ENCODE measurements at places on chromosomes 5 and 9.

DNA sequence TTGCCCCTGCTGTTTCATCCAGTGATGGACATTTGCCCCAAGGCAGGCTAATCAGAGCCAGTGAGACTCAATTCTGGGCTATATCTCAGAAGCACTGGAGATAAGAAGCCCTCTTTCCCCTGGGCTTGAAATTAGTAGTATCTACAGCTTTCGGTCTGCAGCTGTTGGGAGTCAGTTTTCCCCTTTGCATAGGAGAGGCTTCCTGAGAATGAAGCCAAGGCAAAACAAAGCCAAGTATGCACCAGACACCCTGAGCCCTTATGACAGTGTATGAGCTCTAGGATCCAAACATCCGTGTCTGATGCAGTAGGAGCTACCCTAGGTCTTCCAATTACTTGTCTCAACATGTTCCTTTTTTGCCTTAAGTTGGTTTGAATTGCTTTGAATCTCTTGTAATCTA is 79.2 kb upstream of the PANK3 start:
- no peak for DNase-seq

- DNase-seq = no peak
Measured at GRCh38 chr9:114909661-114910060, 20.7 kb downstream of the TNFSF8 start.

GRCh38 chr9:116075191-116075590 is 78.4 kb upstream of the PAPPA start:
- no peak for DNase-seq

- peak; percentile 85 for DNase-seq
Measured at GRCh38 chr5:171494452-171495121, 75.1 kb downstream of the FGF18 start.

DNA sequence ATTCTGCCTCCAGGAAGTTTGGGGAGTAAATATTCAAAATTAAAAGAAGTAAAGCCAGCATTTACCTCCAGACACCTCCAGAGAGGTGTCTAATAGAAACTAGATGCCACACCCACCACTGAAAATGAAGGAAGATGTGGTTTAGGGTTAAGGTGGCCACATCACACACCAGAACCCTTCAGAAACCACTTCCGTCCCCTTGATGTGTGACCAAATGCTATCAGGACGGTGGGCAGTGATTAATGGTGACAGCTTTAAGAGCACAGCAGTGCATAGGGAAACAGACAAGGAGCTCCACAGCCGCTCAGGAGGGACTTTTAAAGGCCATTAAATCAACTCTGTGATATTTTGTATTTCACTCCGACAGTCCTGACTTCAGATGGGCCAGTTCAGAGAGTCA is 295.2 kb downstream of the BRINP1 start:
- no peak for DNase-seq

DNA sequence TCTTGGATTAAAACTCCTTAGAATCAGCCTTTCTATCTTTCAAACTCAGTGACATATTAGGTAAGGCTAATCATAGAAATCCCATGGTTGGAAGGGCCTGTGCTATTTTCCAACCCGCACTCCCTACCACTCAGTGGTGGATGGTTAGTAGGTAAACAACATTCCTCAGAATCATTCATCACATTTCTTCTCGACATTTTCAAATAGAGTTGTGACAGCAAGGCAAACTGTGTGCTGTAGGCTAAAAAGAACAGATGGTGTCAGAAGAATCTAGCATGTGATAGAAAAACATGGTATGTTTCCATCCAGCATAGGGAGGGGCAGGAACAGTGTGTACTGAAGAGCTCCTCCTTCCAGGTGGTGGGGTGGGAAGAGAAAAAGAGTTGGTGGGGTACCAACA is 227.3 kb upstream of the NMUR2 start:
- DNase-seq = no peak

- no peak for DNase-seq
Measured at GRCh38 chr5:67516948-67517565, 320.5 kb upstream of the CD180 start.

DNA sequence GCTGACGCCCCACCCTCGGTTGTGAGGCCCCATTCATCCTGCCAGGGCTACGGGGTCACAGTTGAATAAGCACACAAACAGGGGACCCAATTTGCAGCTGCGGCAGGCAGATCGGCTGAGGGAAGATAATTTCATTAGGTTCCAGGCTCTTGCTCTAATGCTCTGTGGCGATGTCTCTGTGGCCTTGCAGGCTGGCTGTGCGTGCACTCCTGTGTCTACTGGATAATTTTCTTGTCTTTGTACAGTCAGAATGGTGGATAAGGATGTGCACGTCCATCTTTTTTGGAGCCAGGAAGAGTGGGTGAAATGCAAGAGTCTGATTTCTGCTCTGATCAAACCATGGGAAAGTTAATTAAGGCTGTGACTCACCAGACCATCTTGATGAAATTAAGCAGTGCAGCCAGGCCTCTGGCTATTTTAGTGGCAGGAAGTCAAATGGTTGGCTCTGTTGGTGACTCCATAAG is 39.2 kb downstream of the NSG2 start:
- no peak for DNase-seq
